ENCODE measurements at places on chromosomes 4 and X.

- DNase-seq: no peak
Observed at GRCh38 chr4:183288955-183289354, 31.1 kb downstream of the CLDN22 start.

- DNase-seq: no peak
Observed at GRCh38 chr4:38957893-38958292, 74.3 kb downstream of the TMEM156 start.

- no peak for DNase-seq
Observed at GRCh38 chrX:118742176-118742575, 14.8 kb downstream of the IL13RA1 start.

DNA sequence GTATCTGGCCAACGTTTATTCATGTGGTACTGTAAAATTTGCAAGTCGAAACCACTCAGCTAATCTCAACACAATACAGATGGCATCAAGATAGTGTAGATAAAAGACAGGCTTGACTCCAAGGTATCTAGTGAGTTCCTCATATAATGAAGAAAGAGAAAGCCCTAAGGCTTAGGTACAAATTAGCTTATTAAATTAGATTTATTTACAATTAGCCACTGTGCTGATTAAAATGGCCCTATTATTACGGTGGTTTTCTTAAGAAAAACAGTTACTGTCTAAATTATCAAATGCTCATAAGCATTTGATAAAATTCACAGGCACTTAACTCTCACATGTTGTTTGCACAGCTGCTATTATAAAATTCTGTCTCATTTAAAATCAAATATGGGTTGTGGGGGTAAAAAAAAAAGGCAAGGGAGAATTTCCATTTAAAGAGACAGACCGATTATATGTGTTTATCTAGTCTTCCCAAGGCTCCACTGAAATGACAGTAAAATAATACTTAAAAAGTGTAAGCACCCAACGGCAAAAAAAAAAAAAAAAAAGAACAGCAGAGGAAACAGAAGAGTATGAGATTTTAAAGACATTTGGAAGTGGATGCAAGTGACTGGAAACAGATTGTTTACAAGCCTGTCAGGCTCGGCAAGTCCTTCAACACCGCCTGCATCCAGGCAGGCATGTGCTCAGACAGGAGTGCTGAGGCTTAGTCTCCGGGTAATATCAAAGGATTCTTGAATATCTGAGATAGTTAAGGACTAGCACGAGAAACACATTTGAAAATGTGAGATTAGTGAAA lies 55.1 kb downstream of the FAM13A start:
- DNase-seq: no peak

DNA sequence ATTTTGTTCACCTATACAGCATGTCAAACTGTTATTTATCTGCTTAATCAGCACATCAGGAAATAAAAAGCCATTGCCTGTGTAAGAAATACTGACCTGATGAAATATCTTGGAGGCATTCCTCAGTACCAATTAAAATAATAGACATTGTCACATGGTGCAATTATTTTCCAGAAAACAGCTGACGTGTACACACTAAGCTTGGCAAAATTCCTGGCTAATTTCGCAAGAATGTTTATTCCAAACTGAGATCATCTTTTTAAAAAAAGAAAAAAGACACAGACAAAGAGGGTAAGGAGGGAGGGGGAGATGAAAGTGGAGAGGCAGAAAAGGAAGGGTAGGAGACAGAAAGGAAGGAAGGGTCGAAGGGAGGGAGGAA lies 61.9 kb upstream of the NFKB1 start:
- DNase-seq: peak; percentile 58

DNA sequence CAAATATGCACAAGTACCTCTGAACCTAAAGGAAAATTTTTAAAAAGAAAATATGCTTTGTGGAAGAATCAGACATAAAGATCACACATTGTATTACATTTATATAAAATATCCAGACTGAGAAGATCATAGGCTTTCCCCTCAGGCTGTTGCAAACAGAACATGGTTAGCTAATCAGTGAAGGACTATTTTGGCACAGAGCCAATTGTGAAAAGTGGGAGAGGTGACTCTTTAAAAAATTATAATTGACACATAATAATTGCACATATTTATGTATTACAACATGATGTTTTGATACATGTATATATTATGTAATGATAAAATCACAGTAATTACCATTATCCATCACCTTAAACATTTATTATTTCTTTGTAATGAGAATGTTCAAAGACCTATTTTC lies 44.1 kb upstream of the FOXR2 start:
- no peak for DNase-seq
